ENCODE measurements at places on chromosomes 6 and 20.

DNA sequence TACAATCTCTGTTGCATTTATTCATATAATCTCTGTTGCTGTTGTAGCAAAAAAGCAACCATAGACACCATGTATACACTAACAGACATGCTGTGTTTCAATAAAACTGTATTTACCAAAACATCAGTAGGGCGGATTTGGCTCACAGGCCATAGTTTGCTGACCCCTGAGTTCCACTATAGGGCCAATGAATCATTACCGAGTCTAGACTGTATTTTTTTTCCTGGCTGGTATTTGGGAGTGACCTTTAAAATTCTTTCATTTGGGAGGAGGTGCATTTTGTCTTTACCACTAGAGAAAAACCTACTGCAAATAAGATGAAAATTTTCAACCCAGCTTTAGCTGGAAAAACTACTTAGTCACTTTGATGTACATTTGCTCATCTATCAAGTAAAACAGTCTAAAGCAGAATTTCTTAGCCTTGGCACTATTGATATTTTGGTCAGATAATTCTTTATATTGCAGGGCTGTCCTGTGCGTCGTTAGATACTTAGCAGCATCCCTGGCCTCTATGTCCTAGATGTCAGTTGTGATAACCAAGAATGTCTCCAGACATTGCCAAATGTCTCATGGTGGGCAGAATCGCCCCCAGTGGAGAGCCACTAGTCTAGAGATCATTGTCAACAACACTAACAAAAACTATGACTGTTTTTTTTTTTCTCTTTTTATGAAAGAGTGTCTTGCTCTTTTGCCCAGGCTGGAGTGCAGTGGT is 39.5 kb downstream of the DCBLD1 start:
- no peak for DNase-seq

DNA sequence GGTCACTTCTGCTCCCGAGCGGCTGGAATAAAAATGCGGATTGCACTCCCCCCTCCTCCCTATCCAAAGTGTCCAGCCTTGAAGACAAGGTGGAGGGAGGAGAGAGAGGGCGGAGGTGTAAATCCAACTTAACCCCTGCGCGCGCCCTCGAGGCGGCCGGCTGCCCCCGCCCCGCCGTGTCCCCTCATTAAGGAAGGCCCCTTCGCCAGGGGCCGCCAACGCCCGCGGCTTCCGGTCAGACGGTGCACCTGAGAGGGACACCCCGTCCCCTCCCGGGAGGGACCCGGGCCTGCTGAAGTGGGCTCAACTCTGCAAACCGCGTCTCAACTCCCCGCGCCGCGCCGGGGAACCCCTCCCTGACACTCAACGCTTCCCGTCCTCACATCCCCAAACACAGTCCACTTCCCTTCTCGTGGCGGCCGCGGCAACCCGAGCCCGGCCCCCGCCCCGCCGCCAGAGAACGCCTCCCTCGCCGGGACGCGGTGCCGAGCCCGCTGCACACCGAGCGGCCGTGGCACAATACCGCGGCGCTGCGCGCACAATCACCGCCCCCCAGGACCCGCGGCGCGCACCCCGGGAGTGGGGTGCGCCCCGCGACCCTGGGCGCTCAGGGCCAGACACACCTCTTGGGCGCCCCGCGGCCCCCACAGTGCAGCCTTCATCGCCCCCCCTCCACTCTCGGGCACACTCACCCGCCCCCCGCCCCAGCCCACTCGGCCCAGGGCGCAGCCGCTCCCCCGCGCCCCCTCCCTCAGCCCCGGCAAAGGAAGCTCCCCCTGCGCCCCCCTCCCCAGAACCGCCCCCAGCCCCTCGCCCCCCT is 102.5 kb downstream of the NOL4L start:
- DNase-seq: no peak

- DNase-seq: no peak
Observed at GRCh38 chr20:6769903-6770785, 2.7 kb downstream of the BMP2 start.

GRCh38 chr6:160949531-160949930 is 42.0 kb upstream of the MAP3K4 start:
- no peak for DNase-seq

DNA sequence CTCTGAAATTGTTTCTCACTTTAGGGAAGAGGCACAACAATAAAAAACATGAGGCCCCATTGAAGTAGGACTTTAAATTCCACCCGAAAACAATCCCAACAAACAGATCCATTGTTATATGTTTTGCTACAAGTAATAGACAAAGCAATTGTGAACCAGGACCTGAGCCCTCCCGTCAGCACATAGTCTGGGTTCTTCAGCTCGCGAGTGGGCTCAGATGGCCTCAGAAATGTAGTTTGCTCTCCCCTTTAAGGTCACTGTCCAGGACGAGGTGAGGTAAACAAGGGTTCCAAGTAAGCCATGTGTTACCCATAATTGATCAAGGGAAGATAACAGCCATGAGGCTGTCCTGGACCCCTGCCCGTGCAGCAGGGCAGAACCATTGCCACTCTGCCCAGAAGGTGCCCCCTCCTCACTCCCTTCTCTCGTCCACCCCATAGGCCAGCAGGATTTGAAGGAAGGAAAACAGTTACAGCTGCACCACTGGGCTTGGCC is 160.1 kb upstream of the QKI start:
- DNase-seq: no peak

DNA sequence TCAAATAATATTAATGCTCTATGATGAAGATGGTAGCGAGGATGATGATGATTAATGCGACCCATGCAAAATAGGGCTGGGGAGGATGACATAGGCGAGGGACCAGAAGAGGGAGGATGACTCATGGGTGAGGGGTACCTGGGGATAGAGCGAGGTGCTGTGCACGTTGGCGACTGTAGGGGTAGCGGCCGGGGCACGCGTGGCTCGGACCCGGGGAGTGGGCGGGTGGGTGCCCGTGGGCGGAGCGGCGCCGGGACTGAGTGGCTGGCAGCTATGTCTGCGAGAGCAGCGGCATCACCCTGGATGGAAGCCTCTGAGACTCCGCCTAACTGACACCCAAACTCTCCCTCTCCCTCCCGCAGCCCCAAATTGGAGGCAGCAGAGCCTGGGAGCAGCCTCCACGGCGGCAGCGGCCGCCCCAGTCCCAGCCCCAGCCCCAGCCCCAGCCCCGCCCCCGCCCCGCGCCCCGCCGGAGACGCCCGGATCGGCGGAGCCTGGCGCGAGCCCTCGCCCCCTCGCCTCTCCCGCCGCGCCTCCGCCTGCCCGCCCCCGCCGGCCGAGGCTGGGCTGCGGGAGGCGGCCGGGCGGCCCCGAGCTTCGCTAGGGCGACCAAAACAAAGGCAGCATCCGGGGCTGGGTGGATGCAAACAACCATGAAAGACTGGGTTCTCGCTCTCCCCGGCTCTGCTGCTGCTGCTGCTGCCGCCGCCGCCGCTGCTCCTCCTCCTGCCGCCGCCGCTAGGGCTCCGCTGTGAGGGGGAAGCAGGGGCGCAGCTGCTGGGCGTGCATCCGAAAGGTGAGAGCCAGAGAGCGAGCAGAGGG is at the start of gene RIMS1:
Gene RIMS1, plus strand, starts transcription at position 367 of the 822 bp plus-strand sequence. CDS start 474 bp downstream, outside the sequence.
- DNase-seq: no peak

GRCh38 chr6:31356216-31356945 is 598 bp downstream of the HLA-B start:
- DNase-seq: no peak

- DNase-seq: no peak
Observed at GRCh38 chr6:143397227-143398222, 53.0 kb downstream of the ADAT2 start.

- DNase-seq: no peak
Observed at GRCh38 chr6:37525460-37526357, 26.0 kb upstream of the CCDC167 start.

DNA sequence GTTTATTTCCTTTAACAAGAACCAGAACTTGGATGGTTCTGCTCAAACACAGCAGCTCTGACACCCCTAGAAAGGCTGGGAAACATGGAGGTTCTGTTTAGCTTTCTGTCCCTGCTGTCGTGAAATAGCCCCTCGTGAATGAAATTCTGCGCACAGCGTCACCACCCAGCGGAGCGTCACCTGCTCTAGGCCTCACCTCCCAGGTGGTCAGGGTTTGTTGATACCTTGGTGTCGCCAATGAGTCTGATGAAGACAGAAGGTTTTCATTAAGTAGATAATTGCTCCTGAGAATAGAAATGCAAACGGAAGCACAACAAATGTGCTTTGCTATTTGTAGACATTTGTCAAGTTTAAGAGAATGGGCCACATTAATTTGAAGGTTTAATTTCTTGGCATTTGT is 135.1 kb downstream of the EDN3 start:
- DNase-seq: no peak

GRCh38 chr6:74447013-74447412 is 751.0 kb downstream of the CD109 start:
- DNase-seq: no peak

DNA sequence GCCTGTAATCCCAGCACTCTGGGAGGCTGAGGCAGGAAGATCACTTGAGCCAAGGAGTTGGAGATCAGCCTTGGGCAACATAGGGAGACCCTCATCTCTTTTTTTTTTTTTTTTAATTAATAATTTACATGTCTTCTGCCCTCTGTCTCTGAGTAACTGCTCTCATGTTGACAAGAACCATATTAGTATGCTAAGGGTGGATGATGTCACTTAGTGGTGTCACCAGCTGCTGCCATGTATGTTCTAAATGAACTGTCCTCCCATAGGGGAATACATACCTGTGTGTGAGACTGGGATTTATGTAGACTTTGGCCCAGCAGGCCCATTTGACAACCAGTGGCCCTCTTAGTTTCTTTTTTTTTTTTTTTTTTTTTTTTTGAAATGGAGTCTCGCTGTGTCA is 65.6 kb downstream of the SCAND1 start:
- no peak for DNase-seq

GRCh38 chr6:124928851-124929250 is 33.4 kb upstream of the RNF217 start:
- DNase-seq: no peak

DNA sequence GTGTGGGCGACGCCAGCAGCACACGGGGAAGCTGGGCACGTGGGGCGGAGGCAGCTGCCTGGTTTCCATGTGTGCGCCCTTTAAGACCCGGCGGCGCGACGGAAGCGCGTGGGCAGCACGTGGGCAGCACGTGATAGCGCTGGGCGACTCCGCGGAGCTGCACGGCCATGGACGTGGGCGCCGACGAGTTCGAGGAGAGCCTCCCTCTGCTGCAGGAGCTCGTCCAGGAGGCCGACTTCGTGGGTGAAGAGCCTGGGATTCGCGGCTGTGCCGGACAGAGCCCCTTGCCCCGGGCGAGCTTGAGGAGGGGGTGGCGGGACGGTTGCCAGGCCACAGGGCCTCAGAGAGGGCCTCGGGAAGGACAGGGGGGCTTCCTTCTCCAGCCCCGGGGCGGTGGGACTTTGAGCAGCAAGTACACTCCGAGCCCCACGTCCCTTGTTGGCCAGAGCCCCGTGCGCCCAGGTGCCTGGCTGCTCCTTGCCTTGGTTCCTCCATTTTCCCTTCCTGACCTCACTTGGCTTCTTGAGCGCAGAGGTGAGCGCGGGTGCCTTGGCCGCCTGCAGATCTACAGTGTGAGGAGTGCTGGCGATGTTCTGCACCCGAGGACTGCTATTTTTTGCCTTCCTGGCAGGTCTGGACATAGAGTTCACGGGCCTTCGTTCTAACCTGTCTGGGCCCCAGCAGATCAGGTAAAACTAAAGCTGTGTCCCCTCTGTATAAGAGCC is at the start of gene PNLDC1:
Gene PNLDC1, plus strand, starts transcription at position 136 of the 725 bp plus-strand sequence. Its CDS starts 32 bp downstream, at position 168.
- DNase-seq: no peak

- DNase-seq: no peak
Observed at GRCh38 chr20:61874421-61875068, 191.1 kb downstream of the TAF4 start.

GRCh38 chr20:58553841-58554240 is 38.6 kb upstream of the APCDD1L start:
- no peak for DNase-seq

- DNase-seq: no peak
Observed at GRCh38 chr6:138856654-138857053, 60.8 kb downstream of the ECT2L start.

GRCh38 chr6:43900560-43900915 is 130.5 kb downstream of the VEGFA start:
- DNase-seq: no peak

DNA sequence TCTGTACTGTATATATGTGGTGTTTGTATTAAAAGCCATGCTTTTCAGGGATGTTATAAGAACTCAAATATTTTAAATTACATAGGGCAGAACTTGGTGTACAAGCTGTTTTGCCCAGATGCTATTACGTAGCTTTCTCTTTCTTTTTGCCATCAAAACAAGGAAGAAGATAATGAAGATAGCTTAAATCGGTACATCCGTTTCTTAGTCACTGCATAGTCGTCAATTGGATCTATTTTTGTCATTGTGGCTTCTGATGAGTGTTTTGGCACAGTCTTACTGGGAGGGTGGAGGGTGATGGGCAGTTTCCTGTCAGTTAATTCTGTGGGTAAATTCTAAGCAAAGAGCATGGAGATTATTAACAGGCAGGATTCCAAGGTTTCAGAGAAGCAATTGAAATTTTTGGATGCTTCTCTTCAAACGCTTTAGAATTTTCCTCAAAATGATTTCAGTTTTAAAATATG is 649.1 kb upstream of the GJE1 start:
- DNase-seq: peak; percentile 36

GRCh38 chr20:50918403-50918802 is 12.8 kb downstream of the ADNP start:
- no peak for DNase-seq

DNA sequence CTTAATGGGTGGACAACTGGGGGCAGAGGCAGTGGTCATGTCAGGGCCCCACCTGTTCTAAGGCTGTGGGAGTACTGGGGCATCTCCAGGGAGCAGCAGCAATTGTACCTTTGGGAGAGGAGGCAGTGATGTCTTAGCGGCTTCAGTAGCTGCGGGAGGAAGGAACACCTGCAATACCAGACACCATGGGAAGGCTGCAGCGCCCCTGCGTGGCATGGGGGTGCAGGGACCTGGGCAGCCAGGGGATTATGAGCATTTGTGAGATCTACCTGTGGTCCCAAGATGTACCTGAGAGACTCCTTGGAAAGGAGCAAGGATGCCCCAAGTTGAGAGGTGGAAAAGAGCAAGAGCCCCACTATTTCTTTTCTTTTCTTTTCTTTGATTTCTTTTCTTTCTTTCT is 112.1 kb upstream of the GPR6 start:
- no peak for DNase-seq

GRCh38 chr20:25372584-25373336 is 17.9 kb downstream of the ABHD12 start:
- DNase-seq: no peak

- no peak for DNase-seq
Observed at GRCh38 chr6:90872981-90873380, 286.1 kb upstream of the MAP3K7 start.

GRCh38 chr20:47067776-47068175 is 173.1 kb downstream of the EYA2 start:
- no peak for DNase-seq

- DNase-seq: no peak
Observed at GRCh38 chr6:34148631-34149451, 3.0 kb upstream of the GRM4 start.

GRCh38 chr6:31498748-31499147 is 803 bp downstream of the MICB start:
- DNase-seq: no peak

- DNase-seq: no peak
Observed at GRCh38 chr6:26224940-26225847, 138.0 kb downstream of the HFE start.

- DNase-seq: no peak
Observed at GRCh38 chr6:31309641-31310040, 37.7 kb upstream of the HLA-C start.
